Sciatic nerve (tissue), 2 donors: ENCODE measurements at places on chromosomes 4 and X.

DNA sequence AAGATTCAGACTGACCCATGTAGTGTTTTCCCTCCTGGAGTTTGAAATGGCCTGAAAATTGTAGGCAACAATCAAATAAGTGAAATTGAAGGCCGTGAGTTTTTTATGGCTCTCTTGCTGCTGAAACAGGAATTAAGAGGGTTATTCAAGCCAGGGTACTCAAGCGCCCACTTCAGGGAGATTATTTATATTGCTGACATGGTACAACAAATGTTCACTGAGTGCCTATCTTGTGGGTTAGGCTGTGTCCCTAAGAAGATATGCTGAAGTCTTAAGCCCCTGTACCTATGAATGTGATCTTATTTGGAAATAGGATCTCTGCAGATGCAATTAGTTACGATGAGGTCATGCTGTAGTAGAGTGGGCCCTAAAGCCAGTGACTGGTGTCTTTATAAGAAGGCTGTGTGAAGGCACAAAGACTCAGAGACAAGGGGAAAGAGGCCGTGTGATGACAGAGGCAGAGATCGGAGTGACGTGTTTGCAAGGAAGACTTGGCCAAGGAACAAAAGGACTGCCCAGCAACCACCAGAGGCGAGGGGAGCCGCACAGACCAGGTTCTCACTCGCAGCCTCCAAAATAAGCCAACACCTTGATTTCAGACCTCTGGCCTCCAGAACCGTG lies 72.9 kb downstream of the MED28 start:
- no peak for DNase-seq

- no peak for DNase-seq
Measured at GRCh38 chr4:3178351-3178750, 70.6 kb upstream of the MSANTD1 start.

DNA sequence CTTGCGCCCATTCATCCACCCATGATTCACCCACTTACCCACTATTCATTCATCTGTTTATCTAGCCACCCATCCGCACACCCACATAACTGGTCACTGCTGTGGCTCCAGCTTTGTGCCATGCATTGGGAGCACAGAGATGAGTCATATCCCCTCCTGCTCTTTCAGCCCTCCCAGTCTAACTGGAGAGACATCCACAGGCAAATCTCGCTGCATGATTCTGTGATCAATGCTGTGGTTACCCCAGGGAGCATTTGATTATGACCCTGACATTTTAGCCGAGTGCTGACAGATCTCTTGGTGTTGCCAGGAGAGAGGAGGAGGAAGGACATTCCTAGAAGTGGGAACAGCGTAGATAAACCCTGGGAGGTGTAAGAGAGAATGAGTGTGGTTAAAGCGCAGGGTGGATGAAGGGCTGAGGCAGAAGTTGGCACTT lies 10.4 kb upstream of the PORCN start:
- DNase-seq: no peak

DNA sequence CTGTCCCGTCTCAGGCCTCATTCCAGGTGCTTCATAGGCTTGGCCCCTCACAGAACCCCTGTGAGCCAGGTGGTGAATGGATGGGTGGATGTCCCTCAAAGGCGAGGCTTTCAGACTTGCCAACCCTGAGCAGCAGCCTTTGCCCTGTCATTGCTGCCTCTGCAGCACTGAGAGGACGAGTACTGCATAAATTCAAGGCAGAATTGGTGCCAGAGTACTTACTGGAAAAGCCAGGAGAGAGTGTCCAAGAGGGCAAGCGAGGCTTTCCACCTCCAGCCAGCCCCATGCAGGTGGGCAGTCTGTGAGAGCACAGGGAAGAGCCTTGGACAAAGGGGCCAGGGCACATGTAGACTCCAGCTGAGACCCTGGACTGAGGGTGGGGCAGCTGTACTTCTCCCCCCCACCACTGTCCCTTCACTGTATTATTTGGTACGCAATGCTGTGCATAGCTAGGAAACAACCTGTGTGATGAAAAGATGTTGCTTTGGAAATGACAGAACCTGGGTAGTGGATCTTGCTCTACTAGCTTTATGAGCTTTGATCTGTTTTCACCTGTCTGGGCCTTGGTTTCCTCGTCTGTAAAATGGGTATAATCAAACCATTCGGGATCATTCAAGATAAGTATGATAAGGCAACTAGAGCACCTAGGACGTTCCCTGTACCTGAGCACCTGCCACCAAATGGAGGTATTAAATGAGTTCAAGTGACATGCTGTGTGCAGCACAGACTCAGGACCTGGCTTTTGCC lies 224.9 kb upstream of the PSAPL1 start:
- no peak for DNase-seq

DNA sequence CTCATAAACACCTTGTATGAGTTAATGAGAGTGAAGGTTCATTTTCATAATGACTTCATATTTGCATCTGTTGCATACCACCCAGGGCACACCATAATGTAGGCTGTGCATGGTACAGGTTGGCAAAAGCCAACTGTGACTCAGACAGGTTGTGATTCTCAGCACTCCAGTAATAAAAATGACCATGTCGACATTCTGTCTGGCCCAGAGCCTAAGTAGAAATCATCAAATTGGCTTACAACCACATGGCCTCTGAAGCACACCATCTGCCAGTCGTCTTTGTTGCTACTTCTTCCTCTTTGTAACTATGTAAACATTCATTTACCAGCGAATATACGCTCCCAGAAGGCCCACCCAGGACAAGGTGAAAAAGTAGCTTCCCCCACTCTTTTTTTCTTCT lies 459.5 kb downstream of the GASK1B start:
- DNase-seq: no peak

DNA sequence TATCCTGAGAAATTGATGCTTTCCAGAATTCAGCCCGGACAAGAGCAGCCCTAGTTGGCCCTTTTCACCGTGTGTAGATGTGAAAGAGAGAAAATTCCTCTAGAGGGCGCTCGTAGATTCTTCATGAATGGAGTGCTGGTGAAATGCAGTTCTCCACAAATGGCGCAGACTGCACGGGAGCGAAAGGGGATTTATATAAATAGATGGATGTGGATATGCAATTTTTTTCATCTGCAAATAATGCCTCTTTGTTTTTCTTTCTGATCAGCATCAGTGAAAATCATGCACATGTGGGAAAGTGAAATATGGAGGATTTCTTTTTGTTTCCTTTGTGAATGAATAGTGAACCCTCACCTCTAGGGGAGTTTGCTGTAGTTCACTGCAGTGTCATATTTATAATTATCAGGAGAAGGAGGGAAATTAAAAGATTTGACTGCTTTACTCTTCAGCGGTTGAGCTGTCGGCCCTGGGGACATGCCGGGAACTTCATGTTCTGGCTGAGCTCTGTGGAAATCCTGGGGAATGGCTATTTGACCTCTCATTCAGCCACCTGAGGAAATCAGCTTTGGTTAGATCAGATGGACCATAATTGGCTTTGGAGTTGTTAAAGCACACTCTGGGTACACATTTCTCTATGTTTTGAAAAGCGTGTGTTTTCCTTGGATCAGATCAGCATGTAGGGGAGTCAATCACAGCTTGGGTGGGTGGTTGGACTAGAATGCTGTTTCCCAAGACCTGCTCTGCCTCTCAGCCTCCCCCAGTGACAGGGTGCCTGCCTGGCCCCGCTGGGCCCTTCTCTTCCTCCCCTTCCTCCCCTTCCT lies 115.0 kb upstream of the SHISA3 start:
- DNase-seq: peak; percentile 72

DNA sequence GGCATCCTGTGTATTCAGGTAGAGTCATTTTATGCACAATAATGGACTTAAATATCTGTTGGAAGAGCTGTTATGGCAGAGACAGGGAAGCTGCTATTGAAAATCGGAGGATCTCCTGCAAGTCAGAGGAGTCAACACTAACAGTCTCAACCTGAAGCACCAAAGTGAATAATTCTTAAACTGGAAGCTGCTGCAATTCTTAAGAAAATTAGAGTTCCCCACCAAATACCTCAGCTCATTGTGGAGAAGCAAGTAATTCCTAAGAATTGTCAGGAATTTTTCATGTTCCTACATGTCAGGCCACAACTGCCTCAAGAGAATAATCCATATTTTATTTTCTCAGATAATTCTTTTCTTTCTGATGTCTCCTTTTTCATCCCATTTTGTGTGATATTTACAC lies 892.6 kb upstream of the LCORL start:
- DNase-seq: no peak

- no peak for DNase-seq
Measured at GRCh38 chrX:2183193-2183725, 317.5 kb downstream of the DHRSX start.

DNA sequence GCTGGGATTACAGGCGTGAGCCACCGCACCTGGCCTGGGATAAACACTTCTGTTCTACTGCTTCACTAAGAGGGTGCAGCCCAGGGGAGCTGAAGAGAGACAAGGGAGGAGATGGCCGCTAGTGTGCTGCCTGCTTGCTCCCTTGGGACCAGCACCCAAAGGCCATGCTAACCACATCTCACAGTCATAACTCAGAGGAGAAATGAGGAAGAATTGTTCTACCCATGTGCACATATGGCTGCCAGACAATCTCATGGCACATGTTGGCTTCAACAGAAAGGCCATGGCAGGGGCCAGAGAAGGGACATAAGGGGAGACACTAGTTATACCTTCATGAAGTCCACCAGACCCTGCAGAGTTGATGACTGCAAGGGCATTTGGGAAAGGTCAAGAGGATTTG lies 22.4 kb downstream of the CLDN22 start:
- DNase-seq: no peak

DNA sequence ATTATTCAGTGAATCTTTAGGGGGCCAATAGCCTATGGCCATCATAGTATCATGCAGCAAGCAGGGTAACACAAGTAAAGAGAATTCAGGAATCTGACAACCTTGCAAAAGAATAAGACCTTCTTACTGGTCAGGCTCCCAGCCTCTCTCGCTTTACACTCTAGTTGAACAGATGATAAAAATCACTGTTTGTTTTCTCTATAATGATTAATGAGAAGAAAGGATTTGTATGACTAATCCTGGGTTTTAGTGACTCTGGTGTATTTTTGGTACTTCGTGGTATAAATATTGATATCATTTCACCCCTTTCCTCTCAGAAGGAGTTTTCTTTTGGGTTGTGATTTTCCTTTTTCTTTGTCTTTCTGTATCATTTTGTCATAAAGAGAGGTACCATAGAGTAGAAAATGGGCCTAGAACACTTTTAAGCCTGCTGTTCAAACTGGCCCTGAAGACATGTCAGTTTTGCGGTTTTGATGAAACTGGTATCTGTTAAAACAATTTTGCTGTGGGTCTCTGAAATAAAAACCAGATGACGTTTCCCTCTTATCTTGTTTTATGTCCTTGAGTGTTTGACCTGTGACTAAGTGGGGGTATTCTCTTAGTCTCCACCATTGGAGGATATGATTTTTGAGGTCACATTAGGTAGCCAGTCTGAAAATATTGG lies 294.9 kb upstream of the TBX22 start:
- DNase-seq: no peak

- no peak for DNase-seq
Measured at GRCh38 chrX:77347572-77347971, 99.6 kb upstream of the FGF16 start.

- DNase-seq: no peak
Measured at GRCh38 chrX:42119076-42119475, 195.7 kb upstream of the CASK start.

DNA sequence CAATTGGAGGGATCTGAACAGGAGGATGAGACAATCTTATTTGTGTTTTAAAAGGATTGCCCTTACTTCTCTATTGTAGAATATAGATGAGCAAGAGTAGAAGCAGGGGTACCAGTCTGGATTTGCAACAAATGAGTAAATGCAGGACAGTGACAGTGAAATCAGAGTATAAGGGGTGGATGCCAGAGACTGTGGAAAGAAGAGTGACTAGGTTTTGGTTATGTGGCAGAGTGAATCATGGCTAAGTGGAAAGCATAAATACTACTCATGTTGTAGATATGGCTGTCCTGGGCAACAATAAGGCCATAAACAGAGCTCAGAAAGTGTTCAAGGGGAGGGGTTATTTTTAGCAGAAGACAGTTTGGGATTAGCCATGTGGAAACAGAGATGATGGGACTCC lies 6.0 kb upstream of the VSIG4 start:
- no peak for DNase-seq

DNA sequence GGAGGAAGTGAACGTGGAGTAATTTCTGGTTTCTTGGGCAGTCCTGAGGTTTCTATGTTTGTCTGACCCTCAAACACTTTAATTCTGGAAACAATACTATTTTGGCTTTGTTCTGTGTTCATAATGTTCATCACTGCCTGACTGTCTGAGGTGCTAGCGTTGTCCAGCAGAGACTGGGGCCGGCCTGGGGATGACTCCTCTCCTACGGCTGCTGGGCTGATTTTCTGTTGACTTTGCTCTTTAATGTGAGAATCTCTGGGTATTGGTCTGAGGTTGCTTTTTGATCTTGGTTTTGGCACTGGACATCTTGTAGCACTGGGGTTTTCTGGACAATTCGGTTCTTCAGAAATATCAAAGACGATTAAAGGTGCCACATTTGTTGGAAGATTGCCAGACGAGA lies 75.8 kb downstream of the RPS3A start:
- no peak for DNase-seq

- no peak for DNase-seq
Measured at GRCh38 chr4:143347484-143348111, 10.9 kb downstream of the GAB1 start.

DNA sequence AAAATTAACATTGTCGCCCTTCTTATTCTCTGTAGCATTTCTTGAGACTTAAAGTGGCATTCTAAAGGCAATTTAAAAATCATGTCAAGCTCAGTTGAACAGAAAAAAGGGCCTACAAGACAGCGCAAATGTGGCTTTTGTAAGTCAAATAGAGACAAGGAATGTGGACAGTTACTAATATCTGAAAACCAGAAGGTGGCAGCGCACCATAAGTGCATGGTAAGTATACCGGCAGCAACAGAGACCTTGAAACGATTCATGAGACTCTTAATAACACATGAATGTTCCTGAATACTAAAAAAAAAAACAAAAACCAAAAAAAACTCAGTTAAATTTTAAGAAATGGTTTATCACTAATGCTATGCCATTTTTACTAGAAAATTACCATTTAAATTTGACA lies 82.4 kb upstream of the HPRT1 start:
- DNase-seq: no peak

DNA sequence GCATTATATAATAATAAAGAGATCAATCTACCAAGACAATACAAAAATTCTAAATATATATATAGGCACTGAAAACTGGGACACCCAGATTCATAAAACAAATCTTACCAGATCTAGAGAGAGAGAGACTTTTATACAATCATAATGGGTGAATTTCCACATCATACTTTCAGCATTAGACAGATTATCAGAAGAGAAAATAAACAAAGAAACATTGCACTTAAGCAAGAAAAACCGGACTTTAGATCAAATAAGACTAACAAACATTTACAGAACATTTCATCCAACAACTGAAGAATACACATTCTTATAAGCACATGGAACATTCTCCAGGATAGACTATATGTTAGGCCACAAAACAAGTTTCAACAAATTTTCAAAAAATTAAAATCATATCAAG lies 245.1 kb downstream of the INPP4B start:
- no peak for DNase-seq

DNA sequence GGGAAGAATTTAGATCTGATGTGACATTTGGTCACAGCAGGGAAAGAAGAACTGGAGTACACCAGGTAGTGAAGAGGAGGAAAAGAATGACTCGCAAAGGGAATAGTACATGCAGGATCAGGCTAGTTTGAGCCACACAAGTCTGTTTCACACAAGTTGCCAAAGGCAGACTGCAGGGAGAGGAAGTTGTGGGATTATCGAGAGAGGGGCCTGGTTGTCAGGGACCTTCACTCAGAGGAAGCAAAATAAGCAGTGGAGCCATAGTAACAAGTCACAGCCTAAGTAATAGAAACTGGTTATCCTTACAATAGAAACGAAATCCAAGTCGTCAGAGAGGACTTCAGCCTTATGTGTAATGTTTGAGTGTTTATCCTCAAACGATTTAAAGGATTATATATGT lies 316.7 kb upstream of the HTR2C start:
- no peak for DNase-seq
